ENCODE measurements at places on chromosomes 4 and X.

DNA sequence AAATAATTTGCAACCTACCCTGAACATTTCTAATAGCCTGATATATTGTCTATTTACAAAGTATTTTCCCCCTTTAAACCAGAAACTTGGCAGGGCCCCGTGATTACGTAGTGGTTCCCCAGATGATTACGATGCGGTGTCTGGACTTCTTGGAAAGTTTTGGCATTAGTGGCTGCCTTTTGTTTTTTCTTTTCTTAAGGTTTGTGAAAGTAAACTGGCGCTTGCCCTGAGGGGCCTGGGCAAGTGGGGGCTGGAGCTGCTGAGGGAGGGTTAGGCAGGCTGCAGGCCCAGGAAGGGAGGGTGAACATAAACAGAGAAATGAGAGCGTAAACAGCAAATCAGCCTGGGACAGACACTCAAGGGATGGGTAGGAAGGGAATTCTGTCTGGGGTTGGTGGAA lies 123.6 kb upstream of the MSX1 start:
- DNase-seq, result no peak

DNA sequence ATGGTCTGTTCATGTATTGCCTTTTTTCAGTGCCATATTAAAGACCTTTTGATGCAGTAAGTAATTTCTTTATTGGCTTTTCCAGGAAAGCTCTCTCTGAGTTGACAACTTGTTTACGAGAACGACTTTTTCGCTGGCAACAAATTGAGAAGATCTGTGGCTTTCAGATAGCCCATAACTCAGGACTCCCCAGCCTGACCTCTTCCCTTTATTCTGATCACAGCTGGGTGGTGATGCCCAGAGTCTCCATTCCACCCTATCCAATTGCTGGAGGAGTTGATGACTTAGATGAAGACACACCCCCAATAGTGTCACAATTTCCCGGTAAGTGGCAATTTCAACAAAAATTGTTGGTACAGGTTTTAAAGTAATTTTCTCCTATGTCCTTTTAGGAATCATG lies 148.0 kb downstream of the STIM2 start:
- DNase-seq, result no peak

DNA sequence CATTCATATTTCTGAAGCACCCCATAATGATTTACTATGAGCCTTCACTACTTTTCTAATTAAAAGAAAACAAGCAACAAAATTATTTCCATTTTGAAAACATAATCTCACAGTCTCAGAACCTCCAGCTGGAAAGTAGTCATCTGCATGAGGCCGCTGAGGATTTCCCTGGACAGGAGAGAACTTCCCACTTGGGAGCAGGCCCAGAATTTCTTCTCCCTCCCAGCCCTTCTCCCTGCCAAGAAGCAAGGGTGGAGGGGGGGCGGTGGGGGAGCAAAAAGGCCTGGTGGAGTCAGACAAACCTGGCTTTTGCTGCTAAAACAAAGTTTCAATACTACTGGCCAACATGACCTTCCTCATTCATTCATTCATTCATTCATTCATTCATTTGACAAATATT lies 167.3 kb downstream of the PJA1 start:
- DNase-seq, result no peak

GRCh38 chr4:151195801-151196200 lies 81.2 kb upstream of the PRSS48 start:
- DNase-seq, result no peak

DNA sequence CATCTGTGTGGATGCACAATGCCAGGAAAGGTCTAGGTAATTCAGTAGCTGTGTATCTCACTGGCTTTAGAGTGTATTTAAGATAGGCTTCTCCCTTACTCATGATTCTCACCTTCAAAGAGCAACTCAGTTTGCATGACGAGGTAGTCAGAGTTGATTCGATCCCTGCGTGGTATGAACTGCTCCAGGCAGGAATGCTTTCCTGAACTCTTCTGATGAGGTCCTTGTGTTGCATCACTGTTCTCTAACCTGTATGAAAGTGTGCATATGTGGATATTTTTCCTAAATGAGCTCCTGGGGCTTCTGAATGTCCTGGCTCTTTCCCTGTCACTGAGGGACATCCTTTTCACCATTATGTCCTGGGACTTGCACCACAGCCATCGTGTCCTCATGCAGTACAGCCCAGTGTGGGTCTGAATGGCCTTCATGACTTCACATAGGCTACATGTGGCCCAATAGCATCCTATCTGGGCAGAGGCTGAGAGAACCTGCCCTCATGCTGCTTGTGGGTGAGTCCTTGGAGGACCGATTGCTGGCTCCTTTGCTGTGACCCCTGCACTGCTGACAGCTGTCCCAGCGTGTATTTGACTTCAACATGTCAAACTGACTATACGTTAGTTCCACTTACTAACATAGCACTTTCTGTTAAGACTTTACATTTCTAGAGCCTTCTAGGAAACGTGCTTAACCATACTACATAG lies 65.3 kb upstream of the WDR1 start:
- DNase-seq, result no peak

DNA sequence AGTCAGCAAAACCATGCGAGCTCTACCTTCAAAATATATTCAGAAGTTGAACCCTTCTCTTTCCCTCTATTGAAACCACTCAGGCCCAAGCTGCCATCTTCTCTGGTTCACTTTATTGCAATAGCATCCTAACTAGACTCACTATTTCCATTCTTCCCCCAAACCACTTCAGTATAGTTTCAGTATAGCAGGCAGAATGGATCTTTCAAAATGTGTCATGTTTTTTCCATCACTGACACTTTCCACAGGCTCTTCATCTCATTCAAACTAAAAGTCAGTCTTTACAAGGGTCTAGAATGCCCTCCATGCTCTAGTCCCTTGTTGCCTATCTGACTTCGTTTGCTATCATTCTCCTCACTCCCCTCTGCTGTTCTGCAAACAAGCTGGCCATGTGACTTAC lies 274.4 kb downstream of the IDS start:
- DNase-seq, result no peak

- no peak for DNase-seq
These were observed 57.7 kb upstream of the PASD1 start for GRCh38 chrX:151505796-151506195.

- no peak for DNase-seq
These were observed 43.2 kb downstream of the SLC9A6 start for GRCh38 chrX:136028383-136028984.

DNA sequence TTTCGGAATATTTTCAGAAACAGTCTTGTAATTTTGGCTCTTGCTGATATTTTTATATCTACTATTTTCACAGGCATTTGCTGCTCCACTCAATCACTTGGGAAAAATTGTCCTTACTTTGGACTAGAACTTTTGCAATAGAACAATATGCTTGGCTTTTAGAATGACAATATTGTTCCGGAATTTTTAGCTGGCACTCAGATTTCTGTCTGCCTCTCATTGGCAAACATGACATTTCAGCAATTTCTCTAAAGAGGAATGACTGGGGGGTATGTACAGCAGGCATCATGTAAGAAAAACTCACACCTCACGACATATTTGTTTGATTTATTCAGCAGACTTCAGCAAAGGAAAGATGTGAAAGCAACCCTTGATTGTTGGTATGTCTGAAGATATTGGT lies 243.6 kb upstream of the GPRIN3 start:
- no peak for DNase-seq

DNA sequence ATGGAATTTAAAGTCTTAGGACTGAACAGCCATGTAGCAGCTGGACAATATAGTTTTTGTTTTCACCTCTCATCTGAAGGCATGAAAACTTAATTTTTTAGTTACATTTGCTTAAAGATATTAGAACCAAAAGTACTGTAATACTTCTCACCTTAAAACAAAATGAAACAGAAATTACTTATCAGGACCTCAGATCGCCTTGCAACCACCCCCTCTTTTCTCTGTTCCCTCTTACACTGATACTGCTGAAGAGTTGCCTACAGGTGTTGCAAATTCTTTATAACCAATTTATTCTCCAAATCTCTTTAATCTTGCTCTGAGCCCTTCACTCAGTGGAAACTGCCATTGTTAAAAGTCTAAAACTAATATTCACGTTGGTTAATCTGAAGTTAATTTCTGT lies 145.0 kb downstream of the SPCS3 start:
- no peak for DNase-seq

- peak; percentile 66 for DNase-seq
These were observed 560 bp upstream of the TMSB4X start for GRCh38 chrX:12974305-12974795.

GRCh38 chr4:112199041-112199440 lies 32.5 kb upstream of the AP1AR start:
- DNase-seq, result no peak

DNA sequence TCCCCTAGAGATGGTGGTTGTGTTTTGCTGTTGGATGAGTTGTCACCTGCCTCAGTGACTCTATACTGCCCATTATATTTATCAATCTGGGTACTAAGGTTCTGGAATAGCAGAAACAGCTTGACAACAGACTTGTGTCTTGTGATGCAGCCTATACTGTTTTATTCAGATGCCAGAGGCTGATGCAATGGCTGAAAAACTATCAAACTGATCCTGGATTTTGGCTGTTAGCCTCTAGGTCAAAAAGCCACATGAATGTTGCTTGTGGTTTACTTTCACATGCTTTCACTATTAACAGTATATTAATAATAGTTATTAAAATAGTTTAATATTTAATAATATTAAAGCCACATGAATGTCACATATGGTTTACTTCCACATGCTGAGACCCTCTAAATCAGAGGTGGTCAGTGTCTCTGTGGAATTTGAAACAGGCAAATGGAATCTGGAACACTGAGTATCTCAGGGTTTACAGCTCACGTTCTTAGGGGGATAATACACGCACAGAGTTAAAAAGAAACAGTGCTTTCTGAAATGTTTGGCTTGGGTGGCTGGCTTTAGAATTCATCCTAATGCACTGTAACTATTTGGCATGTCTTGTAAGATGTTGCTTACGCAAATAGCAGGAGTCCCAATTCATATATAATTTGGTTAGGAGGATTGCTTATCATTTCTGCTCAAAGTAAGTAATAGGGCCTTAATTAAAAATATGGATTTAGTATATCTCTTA lies 82.5 kb upstream of the LCORL start:
- DNase-seq, result no peak

DNA sequence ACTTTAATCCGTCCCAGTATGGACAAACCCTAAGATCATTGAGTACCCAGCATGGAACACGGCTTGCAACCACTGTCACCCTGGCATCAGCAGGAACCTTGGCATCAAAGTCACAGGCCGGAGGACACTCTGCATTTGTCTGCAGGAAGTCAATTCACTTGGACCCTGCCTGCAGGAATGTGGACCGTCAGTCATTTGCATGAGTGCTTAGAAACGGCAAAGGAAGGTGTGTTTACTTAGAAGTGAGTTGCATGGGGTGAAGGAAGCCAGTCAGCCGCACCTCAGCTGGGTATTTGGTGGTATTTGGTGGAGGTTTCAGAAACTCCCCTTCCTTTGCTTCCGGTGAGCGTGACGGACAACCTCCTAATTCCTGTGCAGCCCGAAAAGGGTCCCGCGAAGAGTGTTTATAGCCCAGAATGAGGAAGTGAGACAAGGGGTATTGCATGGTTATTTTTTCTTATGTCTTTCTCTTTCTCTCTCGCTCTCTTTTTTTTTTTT lies 15.5 kb downstream of the P2RY8 start:
- peak; percentile 66 for DNase-seq

GRCh38 chr4:15148691-15149090 lies 146.4 kb downstream of the CPEB2 start:
- DNase-seq, result no peak

- no peak for DNase-seq
These were observed 89.7 kb upstream of the CBR4 start for GRCh38 chr4:169099771-169100180.

- DNase-seq, result no peak
These were observed 272.4 kb upstream of the VCX start for GRCh38 chrX:7570432-7571029.

DNA sequence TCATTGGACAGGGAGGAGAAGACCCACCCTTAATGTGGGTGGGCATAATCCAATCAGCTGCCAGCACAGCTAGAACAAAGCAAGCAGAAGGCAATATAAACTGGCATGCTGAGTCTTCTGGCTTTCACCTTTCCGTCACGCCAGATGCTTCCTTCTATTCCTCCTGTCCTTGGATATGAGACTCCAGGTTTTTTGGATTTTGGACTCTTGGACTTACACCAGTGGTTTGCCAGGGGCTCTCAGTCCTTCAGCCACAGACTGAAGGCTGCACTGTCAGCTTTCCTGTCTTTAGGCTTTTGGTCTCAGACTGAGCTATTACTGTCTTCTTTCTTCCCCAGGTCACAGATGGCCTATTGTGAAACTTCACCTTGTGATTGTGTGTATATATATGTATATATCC lies 32.2 kb upstream of the UGT2B4 start:
- no peak for DNase-seq

GRCh38 chr4:77629885-77630284 lies 24.3 kb downstream of the CXCL13 start:
- DNase-seq, result no peak

DNA sequence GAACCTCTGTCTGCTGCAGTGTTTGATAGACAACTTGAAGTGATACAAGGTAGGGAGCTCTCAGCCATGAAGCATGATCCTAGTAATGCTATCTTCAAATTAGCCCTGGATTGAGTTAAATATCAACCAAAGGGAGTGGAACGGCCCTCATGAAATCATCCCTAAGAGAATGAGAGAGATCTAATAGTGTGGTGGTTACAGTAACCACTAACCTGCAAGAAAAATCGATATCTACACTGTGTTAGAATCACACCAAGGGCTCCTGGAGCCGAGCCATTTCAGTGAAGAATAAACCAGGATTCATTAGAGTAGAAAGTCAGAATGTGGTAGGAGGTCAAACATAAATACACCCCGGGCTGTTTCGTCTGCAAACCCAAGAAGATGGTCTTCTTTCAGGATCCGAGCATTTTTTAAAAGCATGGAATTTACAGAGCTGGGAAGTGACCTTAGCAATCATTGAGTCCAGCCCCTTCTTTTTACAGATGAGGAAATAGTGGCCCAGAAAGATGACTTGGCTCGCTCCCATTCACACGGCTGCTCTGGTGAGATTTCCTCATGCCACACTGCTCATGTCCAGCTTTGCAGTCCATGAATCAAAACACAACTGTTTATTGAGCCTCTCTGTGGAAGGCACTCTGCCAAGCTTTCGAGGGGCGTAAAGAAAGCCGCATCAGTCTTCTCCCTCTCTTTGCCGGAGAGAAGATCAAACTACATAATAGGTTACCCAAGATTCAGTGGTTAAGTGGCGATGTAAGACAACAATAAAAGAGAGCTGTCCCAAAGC lies 5.5 kb upstream of the DCTD start:
- DNase-seq, result no peak

Measured in CD4-positive, alpha-beta T cell treated with Interleukin-6 for 4 hours (primary cell).